Brain pericyte (primary cell): ENCODE measurements at places on chromosomes 5 and 9.

DNA sequence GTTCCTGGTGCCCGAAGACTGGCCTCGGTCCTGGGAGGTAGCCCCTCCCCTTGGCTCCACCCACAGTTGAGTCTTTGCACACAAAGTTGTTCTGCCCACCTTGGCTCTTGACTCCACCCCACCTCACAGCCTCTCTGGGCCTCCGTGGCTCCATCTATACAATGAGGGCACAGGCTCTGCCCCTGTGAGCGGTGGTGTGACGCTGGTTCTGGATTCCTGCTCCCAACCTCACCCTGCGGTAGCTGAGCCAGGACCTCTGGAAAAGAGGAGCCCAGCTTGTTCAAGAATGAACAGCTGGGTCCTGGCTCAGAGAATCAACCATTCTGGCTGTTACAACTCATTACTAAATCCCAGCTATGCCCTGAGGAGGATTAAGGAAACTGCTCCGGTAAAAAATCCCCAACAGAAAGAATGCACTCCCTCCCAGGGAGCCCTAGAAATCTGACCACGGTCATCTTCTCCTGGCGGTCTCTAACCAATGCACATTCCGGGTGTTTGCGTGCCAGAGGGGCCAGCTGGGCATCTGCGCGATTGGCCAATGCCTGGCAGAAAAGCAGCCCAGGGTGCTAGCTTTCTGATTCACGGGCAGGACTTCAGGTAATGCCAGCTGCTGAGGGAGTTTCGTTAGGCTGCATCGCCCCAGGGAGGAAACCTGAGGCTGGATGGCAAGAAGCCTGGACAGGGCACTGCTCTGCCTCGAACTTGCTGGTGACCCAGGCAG lies 9.9 kb upstream of the GRHPR start:
- DNase-seq: no peak

DNA sequence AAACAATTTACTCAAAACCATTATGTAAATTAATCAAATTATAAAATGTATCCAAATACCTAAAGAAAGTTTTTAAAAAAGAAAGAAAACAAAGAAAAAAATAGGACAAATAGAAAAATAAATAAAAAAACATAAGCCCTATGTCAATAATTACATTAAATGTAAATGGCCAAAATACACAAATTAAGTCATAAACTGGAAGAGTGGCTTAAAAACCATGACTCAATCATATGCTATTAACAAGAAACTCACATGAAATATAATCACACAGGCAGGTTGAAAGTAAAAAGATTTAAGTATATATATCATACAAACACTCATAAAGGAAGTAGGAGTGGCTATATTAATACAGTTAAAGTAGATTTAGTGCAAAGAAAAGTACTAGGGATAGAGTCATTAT lies 95.3 kb downstream of the PRELID2 start:
- no peak for DNase-seq

- DNase-seq: no peak
Observed at GRCh38 chr9:33750307-33750838, 45.0 kb upstream of the PRSS3 start.

GRCh38 chr5:149024943-149025342 lies 37.9 kb downstream of the SH3TC2 start:
- no peak for DNase-seq

GRCh38 chr5:78787783-78788182 lies 139.2 kb upstream of the LHFPL2 start:
- no peak for DNase-seq

DNA sequence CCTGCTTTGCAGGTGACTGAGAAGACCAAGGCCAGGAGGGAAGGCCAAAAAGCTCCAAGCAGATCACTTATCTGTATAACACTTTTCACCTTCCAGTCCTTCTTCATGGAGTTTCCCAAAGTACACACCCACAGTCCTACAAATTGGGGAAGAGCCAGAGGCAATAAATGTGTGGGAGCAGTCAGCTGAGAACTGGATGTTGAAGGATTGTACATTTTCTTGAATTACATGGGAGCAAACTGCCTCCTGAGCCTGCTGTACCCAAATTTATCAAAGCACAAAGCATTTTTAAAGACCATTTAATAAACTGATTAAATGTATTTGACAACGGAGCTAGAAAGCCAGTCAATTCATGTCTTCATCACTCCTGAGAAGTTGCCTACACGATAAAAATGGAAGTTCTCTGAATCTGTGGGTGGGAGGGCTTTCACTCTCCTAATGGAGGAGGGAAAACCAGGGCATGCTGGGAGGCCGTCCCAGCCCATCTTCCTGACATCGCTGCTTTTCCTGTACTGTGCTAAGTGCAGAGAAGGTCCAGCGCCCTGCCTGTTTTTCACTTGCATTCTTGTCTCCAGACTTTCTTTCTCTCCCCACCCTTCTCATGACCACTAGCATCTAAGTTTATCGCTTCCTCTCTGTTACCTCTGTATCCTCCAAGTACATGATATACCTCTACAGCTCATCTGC lies 79.0 kb downstream of the KCNIP1 start:
- DNase-seq: no peak

GRCh38 chr5:66742083-66742895 lies 146.1 kb downstream of the MAST4 start:
- DNase-seq: no peak

GRCh38 chr9:131529597-131530545 lies 1.2 kb downstream of the UCK1 start:
- DNase-seq: no peak

GRCh38 chr9:95678759-95679158 lies 162.0 kb upstream of the PTCH1 start:
- DNase-seq: no peak
